ENCODE measurements at places on chromosomes 6 and 20.

GRCh38 chr20:57559289-57559634 lies 1.6 kb upstream of the PCK1 start:
- DNase-seq, result no peak

GRCh38 chr6:28673787-28674671 lies 148.3 kb downstream of the GPX5 start:
- peak; percentile 15 for DNase-seq

DNA sequence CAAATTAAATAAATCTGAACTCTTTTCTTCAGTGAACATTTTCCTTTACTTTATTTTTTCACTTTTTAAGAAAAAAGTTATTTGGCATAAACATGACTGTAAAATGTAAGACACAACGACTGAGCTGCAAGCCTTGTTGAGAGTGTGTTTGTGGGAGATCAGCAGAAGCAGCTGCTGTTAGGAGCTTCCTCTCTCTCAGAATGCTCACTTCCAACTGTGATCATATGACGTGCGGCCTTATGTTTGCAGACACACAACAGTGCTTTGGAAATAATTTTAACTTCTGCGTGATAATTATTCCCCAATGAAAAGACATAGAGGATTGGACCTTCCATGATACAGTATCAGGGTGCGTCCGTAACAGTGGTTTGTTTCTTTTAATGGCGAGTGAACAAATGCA lies 104.0 kb downstream of the ARHGAP18 start:
- peak; percentile 58 for DNase-seq

DNA sequence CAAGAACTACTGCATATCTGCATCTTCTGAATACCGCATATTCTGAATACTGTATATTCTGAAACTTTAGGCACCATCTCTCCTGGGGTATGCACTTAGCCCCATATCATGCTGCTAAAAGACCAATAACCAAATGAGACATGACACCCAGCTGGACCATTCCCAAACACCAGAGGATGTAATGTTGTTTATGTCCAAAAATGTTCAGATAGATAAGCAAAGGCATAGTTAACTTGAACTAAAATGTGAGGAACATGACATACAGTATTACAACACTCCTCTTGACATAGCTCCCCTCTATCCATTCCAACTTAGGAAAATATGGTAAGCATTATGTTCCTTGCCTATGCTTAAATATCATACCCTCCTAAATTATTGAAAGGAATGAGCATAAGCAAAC lies 127.3 kb downstream of the TENT5A start:
- no peak for DNase-seq

DNA sequence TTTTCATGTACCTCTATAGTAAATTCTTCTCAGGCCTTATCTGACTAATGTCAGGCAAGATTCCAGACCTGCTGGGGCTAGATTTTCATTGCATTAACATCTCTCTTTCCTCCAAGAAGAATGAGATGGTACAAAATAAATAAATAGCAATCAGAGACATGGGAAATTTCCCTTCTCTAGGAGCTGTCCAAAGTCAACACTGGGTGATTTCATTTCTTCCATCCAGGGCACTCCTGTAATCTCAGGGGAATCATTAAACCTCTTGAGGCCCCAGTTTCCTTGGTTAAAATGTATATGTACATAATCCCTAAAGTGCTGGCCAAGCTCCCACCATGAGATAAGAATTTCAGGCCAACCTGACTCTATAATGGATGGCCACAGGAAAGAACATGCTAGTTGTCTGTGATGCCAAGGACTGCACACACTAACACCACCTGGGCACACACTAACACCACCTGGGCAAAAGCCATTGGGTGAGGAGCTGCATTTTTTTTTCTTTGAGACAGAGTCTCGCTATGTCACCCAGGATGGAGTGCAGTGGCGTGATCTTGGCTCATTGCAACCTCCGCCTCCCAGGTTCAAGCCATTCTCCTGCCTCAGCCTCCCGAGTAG lies 912 bp downstream of the IL17F start:
- no peak for DNase-seq
